Mesothelial cell of epicardium (in vitro differentiated cells): ENCODE measurements at places on chromosomes 6 and 20. TPM values are rescaled to one million over a fixed set of nuclear protein-coding genes. Genes with fewer than 3 reads are reported as not detected.

- no peak overlapping the region for H3K27ac ChIP-seq
- H3K27me3 ChIP-seq: peaks cover 99% of the 10 kb centered on the region
- H3K4me3 ChIP-seq: no peak overlapping the region
- H3K4me1 ChIP-seq: peaks cover 29% of the 10 kb centered on the region
Measured at GRCh38 chr20:38731738-38732113, 7.4 kb downstream of the SLC32A1 start.

- peaks cover 38% of the 10 kb centered on the region for H3K4me1 ChIP-seq
- DNase-seq: no peak
- H3K27ac ChIP-seq: peak overlapping the region; percentile 90
- no peaks in the 10 kb centered on the region for H3K36me3 ChIP-seq
Measured at GRCh38 chr20:50789968-50790650, 4.8 kb upstream of the BCAS4 start.

- H3K4me3 ChIP-seq: no peak overlapping the region
- H3K36me3 ChIP-seq: no peaks in the 10 kb centered on the region
- H3K27me3 ChIP-seq: no peaks in the 10 kb centered on the region
- peaks cover 3% of the 10 kb centered on the region for H3K4me1 ChIP-seq
Measured at GRCh38 chr6:144912474-144912873, 627.3 kb downstream of the UTRN start.

DNA sequence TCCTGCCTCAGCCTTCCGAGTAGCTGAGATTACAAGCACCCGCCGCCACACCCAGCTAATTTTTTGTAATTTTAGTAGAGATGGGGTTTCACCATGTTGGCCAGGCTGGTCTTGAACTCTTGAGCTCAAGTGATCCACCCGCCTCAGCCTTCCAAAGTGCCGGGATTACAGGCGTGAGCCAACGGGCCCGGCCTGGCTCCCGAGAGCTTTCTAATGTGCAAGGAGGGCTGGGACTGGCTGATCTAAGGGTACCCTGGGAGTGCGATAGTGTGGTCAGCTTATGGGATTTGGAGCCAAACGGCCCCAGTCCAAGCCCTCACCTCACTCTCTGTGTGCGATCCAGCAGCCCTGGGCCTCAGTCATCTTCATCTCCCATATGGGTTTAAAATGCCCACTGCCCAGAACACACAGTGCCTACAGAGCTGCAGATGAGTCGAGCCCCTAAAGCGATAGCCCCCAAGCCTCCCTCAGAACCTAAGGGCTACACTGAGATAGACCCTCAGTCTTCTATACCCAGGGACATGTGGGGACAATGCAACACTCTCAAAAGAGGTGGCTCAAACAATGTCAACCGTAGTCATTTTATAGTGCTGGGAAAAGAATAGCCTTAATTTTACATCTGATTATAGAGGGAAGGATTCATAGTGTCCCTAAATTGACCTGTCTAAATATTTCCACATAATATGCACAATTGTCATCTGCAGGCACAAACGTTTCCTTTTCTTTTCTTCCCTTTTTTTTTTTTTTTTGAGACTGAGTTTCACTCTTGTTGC, 50.1 kb downstream of the SSR1 start:
- no peak for DNase-seq
- no peaks in the 10 kb centered on the region for H3K36me3 ChIP-seq
- H3K27me3 ChIP-seq: no peaks in the 10 kb centered on the region

- no peak for DNase-seq
- peaks cover 42% of the 10 kb centered on the region for H3K36me3 ChIP-seq
- no peaks in the 10 kb centered on the region for H3K27me3 ChIP-seq
- H3K4me1 ChIP-seq: no peaks in the 10 kb centered on the region
- no peak overlapping the region for H3K4me3 ChIP-seq
- H3K27ac ChIP-seq: no peak overlapping the region
Measured at GRCh38 chr6:152135755-152136448, 328.4 kb downstream of the ESR1 start.

The SLC44A4 gene
- total RNA-seq: 0.40 to 0.94 TPM (median 0.66 TPM) in 3 replicates

The PI16 gene
- total RNA-seq: not detected in 3 replicates

The SAMD10 gene
- total RNA-seq: 10.3 to 11.7 TPM (median 11.4 TPM) in 3 replicates

- no peak for DNase-seq
- no peaks in the 10 kb centered on the region for H3K36me3 ChIP-seq
- no peak overlapping the region for H3K4me3 ChIP-seq
- H3K4me1 ChIP-seq: no peaks in the 10 kb centered on the region
- no peak overlapping the region for H3K27ac ChIP-seq
Measured at GRCh38 chr6:163170294-163170883, 244.1 kb upstream of the QKI start.

The COL9A3 gene
- 573 to 576 TPM (median 576 TPM) in 3 replicates for total RNA-seq

GRCh38 chr6:89997456-89998445, 103.5 kb downstream of the GJA10 start:
- no peak overlapping the region for H3K27ac ChIP-seq
- no peak overlapping the region for H3K4me3 ChIP-seq
- H3K27me3 ChIP-seq: no peaks in the 10 kb centered on the region

GRCh38 chr6:134094441-134094840, 42.0 kb upstream of the SLC2A12 start:
- peaks cover 6% of the 10 kb centered on the region for H3K4me1 ChIP-seq
- no peak for DNase-seq
- H3K4me3 ChIP-seq: no peak overlapping the region
- no peak overlapping the region for H3K27ac ChIP-seq
- H3K36me3 ChIP-seq: no peaks in the 10 kb centered on the region

GRCh38 chr6:152636021-152636608, 1.0 kb downstream of the SYNE1 start:
- H3K27me3 ChIP-seq: peaks cover 64% of the 10 kb centered on the region
- no peak for DNase-seq
- H3K36me3 ChIP-seq: no peaks in the 10 kb centered on the region
- peak overlapping the region; percentile 88 for H3K4me3 ChIP-seq

The COL9A1 gene
- 8.1 to 9.1 TPM (median 8.7 TPM) in 3 replicates for total RNA-seq

GRCh38 chr20:59159493-59160376, 3.9 kb upstream of the ZNF831 start:
- H3K4me3 ChIP-seq: no peak overlapping the region
- H3K4me1 ChIP-seq: peaks cover 3% of the 10 kb centered on the region
- peaks cover 60% of the 10 kb centered on the region for H3K27me3 ChIP-seq
- no peak overlapping the region for H3K27ac ChIP-seq
- no peaks in the 10 kb centered on the region for H3K36me3 ChIP-seq

The PHACTR1 gene
- total RNA-seq: 0.76 to 2.0 TPM (median 1.4 TPM) in 3 replicates

The TRIM10 gene
- total RNA-seq: not detected in 3 replicates

GRCh38 chr6:125959041-125959440, 2.5 kb downstream of the HINT3 start:
- DNase-seq: no peak
- no peak overlapping the region for H3K4me3 ChIP-seq
- peaks cover 11% of the 10 kb centered on the region for H3K4me1 ChIP-seq

GRCh38 chr20:45423700-45424099, 7.8 kb downstream of the PIGT start:
- H3K27me3 ChIP-seq: no peaks in the 10 kb centered on the region
- H3K27ac ChIP-seq: no peak overlapping the region
- H3K4me1 ChIP-seq: no peaks in the 10 kb centered on the region
- no peak for DNase-seq
- no peak overlapping the region for H3K4me3 ChIP-seq

GRCh38 chr6:116529466-116530290, 15.8 kb downstream of the TRAPPC3L start:
- no peaks in the 10 kb centered on the region for H3K36me3 ChIP-seq
- peaks cover 59% of the 10 kb centered on the region for H3K4me1 ChIP-seq
- DNase-seq: no peak
- H3K27me3 ChIP-seq: no peaks in the 10 kb centered on the region

GRCh38 chr20:5612581-5613301, 137.5 kb upstream of the SHLD1 start:
- peak overlapping the region; percentile 65 for H3K4me3 ChIP-seq
- peaks cover 34% of the 10 kb centered on the region for H3K4me1 ChIP-seq
- H3K36me3 ChIP-seq: no peaks in the 10 kb centered on the region
- H3K27ac ChIP-seq: peak overlapping the region; percentile 90

DNA sequence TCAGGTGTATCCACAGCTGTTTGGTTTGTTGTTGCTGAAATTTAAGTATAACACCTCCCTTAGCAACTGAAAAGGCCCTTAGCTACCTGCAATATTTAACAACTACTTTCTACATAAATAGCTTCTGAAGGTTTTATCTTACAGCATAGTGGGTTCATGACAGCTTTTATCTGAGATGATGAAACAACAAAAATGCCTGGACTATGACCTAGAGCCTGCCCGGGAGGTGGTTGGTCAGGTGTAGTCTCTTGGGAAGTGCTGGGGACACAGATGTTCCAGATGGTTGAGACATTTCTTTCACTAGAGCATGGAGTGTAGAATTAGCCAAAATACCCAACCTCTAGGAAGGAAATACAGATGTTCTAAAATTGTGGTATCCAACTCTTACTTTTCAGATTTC, 705.4 kb downstream of the MAFB start:
- DNase-seq: no peak
- H3K36me3 ChIP-seq: no peaks in the 10 kb centered on the region
- no peaks in the 10 kb centered on the region for H3K27me3 ChIP-seq

- H3K4me3 ChIP-seq: no peak overlapping the region
- H3K27me3 ChIP-seq: peaks cover 3% of the 10 kb centered on the region
- no peak for DNase-seq
- H3K27ac ChIP-seq: no peak overlapping the region
- peaks cover 2% of the 10 kb centered on the region for H3K4me1 ChIP-seq
- no peaks in the 10 kb centered on the region for H3K36me3 ChIP-seq
Measured at GRCh38 chr20:58086763-58087561, 141.5 kb downstream of the ANKRD60 start.

DNA sequence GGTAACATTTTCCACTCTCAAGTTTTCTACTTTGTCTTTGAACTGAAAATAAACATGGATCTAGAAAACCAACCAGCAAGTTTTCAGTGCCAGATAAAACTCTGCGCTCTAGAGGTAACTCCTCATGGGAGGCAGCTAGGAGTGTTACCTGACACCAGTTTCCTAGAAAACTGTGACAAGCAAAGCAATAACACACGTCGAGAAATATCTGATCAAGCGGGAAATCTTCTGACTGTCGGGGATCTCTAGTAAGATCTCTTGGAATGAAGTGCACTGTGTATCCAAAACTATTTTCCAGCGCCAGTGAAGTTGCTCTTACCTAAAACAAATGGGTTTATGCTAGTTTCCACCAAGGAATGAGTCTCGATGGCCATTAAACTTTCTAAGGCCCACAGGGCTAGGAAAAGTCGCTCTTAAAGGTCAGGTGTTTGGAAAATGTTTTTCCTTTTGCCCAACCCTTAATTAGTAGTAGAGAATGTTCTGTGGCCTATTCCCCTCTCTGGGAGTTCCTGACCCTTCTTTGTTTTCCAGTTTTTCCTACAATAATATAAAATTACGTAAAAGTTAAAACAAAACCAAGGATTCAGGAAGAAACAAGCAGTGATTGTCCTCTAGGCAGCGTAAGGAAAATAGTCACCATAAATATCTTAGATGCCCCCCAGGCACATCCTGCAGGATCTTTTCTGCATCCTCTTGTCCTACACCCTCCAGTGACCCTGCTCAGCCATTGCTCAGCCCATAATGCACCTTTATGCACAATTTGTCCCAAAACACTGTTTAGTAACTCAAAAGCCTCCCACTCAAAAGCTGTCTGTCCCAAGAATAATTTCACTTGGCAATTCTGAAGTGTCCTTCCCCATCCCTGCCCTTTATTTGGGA, 137.7 kb upstream of the AKAP12 start:
- H3K36me3 ChIP-seq: peaks cover 14% of the 10 kb centered on the region
- no peak overlapping the region for H3K4me3 ChIP-seq
- peaks cover 19% of the 10 kb centered on the region for H3K4me1 ChIP-seq
- no peak for DNase-seq

The FAM184A gene
- 3.7 to 4.3 TPM (median 4.1 TPM) in 3 replicates for total RNA-seq

DNA sequence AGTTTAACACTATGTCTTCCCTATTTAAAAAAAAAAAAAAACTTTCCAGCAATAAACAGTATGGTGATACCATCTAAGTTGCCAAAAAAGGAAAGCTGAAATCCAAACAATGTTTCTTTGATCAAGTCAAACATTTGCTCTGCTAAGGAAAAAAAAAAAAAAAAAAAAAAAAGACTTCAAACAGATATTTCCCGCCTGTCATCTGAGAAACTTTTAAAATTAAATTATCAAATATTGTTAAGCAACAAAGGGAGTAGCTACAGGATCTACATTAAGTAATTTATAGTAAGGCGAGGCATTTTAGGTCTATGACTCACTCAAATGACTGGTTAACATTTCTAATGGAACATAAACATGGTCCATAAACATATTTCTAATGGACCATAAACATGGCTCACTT, 121.2 kb downstream of the DST start:
- no peak overlapping the region for H3K4me3 ChIP-seq
- peaks cover 22% of the 10 kb centered on the region for H3K36me3 ChIP-seq
- H3K27ac ChIP-seq: peak overlapping the region; percentile 78

DNA sequence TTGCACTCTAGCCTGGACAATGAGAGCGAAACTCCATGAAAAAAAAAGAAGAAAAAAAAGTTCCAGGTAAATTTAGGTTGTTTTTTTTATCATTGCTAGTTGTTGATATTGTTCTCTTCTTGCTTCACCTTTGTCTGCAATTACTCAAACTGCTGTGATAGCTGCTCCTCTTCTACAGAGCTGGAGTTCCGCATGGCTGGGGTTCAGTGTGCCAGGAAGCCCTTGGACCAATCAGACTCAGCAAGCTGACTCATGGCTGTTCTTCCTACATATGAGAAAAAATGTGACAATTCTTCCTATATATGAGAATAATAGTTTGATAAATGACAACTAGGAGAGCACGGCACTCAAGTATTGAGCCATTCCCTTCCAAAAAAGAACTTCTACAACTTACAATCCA, 28.4 kb downstream of the DPPA5 start:
- H3K36me3 ChIP-seq: no peaks in the 10 kb centered on the region
- no peaks in the 10 kb centered on the region for H3K4me1 ChIP-seq
- H3K27ac ChIP-seq: no peak overlapping the region
- DNase-seq: no peak
- no peak overlapping the region for H3K4me3 ChIP-seq

GRCh38 chr6:89509777-89510281, 76.9 kb downstream of the ANKRD6 start:
- no peak for DNase-seq
- no peaks in the 10 kb centered on the region for H3K27me3 ChIP-seq
- H3K36me3 ChIP-seq: no peaks in the 10 kb centered on the region
- no peak overlapping the region for H3K4me3 ChIP-seq
- no peak overlapping the region for H3K27ac ChIP-seq

- no peaks in the 10 kb centered on the region for H3K36me3 ChIP-seq
- H3K4me3 ChIP-seq: no peak overlapping the region
- H3K27ac ChIP-seq: no peak overlapping the region
- H3K27me3 ChIP-seq: no peaks in the 10 kb centered on the region
Measured at GRCh38 chr6:91539456-91539855, 952.6 kb upstream of the MAP3K7 start.

DNA sequence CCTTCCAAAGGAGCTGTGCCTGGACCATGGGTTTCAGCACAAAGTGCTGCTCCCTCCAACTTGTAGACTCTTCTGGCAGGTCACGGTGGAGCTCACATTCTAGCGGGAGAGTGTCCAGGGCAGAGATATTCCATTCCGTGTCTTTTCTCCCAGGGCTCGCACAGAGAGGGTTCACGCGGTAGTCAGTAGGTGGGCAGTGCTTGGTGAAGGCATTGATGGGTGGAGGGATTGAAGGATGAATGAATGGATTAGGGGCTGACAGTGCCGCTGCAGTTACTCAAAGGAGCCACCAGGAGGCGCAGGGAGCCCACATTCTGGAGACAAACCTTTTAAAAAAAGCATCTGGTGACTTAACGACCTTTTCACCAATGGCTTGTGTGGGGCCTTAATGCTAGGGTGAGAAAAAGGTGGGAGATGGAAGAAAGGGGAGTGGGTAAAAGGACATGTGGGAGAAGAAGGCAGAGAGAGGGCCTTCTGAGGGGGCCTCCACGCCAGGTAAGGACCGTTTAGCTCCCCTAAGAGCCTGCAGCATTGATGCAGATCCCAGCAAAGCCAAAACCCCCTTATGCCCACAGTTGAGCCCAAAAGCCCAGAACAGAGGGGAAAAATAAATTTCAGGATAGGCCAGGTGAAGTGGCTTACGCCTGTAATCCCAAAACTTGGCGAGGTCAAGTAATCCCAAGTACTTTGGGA, 17.5 kb upstream of the FAM110A start:
- peaks cover 7% of the 10 kb centered on the region for H3K27me3 ChIP-seq
- no peaks in the 10 kb centered on the region for H3K36me3 ChIP-seq
- no peak overlapping the region for H3K4me3 ChIP-seq
- DNase-seq: peak; percentile 68
